ENCODE measurements at places on chromosomes 4 and X.

- DNase-seq = no peak
Observed at GRCh38 chrX:2708021-2708420, 16.9 kb downstream of the CD99 start.

DNA sequence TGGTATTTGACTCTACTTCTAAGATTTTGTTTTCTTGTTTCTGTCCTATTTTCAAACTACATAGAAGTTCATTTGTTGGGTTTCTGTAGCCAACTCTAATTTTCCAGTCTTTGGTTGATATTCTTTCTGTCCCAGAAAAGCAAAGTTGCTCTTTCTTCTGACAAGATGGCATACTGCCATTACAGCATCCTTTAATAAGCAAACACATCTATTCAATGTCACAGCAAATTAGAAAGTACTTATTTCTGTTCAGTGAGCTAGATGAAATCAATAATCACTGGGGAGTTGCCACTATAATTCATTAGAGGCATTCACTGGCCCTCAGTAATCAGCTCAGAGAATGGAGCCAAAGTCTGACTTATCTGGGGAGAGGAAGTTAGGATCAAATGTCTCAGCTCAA, 1258.0 kb upstream of the IGFBP7 start:
- no peak for DNase-seq

DNA sequence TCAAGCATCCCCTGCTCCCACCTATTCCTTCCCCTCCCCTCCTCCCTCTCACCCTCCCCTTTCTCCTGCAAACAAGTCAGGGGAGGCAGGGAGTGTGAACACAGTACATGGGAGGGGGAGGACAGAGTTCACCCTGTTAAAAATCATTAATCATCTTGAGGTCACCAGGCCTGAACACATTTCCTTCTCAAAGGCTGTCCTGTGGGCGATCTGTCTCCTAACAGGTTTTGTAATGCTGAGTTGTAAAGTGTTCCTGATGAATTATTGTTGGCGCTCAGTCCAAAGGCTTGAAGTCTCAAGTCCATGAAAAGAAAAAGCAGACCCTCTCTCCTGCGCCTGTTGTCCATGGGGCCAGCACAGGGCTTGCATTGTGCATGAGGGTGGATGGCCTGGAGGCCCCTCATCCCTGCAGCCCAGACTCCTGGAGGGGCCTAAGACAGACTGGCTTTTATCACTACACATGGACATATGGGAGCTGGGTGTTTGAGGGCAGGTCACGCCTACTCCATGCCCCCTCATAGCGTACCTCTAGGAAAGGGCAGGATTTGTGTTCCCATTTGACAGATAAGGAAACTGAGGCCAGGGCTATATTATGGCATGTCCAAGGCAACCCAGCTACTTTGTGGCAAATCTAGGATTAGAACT, 189.1 kb downstream of the RAB28 start:
- DNase-seq = no peak

GRCh38 chr4:950136-951020, 18.1 kb downstream of the TMEM175 start:
- DNase-seq = no peak

- no peak for DNase-seq
Observed at GRCh38 chr4:145279122-145279960, 99.0 kb upstream of the OTUD4 start.

DNA sequence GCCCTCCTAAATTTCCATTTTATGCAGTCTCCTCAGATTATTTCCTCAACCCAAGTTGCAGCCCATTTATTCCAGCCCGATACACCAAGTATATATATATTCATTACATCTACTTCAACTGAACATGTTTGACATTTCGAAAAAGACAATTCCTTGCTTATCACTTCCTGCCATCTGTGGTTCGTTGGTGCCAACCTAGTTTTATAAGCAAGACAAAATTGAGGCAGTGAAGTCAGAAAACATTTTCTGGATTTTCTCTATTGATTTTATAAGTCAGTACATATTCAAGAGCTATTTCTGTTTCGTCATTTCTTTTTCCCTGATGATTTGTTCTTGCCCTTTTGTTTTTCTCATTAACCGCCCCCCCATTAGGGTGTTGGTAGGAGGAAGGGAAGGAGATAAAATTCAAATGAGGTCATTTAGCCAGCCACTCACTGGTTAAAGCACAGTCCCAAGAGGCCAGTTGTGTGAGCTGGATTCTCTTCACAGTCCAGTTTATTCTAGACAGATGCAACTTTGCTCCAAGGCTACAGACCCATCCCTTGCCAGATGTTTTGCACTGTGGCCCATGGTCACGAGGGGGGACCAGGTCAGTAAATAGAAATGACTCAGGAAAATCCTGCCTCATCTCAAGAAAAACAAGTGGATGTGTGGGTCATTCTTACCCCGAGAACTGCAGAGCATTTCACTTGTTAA, 20.3 kb upstream of the VEGFD start:
- DNase-seq = no peak

- no peak for DNase-seq
Observed at GRCh38 chr4:118740869-118741268, 55.7 kb downstream of the METTL14 start.

GRCh38 chrX:155874571-155875244, 6.4 kb upstream of the VAMP7 start:
- DNase-seq = no peak

GRCh38 chr4:149296084-149296483, 519.6 kb downstream of the IQCM start:
- no peak for DNase-seq

DNA sequence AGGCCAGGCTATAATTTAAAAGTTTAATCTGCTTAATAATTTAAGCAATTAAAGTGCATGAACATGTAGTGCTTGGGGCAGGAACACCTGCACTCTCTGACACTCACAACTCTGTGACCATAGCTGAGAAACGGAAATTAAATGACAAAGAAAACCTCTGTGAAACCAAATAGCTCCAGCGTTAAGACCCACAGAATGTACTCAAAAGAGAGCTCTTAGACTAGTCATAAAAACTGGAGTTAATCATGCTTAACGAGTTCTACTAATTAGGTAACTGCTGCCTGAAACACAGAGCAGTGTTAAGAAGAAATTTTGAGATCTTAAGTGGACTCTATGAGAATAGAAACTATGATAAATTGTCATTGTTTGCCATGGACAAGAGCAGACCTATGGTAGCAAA, 174.4 kb upstream of the SPIN4 start:
- DNase-seq = no peak

- DNase-seq = no peak
Observed at GRCh38 chr4:14180983-14181601, 553.6 kb upstream of the BOD1L1 start.

- no peak for DNase-seq
Observed at GRCh38 chr4:18980516-18981233, 959.1 kb upstream of the LCORL start.

DNA sequence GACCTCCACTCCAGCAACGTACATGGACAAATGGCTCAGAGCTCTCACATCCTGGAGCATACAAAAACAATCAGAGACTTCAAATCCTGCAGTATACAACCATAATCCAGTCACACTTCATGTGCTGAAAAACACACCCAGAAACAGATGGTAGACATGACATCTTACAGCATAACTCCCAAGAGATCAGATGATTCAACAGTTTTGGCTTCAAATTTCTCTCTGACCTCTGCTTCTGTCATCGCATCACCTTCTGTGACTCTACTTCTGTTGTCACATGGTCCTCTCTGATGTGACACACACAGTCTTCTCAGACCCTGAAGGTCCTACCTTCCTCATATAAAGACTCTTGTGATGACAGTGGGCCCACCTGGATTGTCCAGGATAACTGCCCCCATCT, 18.5 kb downstream of the SUV39H1 start:
- DNase-seq = no peak

GRCh38 chr4:155889946-155890345, 13.6 kb upstream of the TDO2 start:
- DNase-seq = no peak

DNA sequence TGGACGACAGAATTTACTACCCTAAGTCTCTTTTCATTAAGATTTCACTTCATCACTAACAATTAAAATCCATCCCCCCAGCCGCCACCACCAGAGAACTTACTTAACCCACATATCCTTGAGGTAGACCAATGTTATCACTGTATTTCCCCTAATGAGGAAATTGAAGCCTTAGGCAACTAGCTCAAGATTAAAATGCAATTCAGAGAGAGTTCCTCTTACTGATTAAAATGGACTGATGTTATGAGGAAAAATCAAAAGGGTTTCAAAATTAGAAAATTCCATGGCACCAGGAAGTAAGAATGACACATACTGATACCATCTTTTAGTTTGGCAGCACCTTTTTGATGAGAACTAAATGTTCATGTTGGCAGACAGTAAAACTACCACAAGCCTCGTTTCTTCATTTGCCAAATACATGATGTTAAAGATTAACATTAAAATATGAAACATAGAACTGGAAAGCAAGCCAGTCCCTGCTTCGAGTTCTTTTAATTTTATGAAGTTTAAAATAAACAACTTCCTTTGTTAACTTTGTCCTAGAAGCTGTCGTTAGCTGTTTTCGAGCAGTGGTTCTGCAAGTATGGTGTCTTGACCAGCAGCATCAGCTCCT, 69.3 kb upstream of the CCDC160 start:
- no peak for DNase-seq

- no peak for DNase-seq
Observed at GRCh38 chr4:173091362-173091761, 77.2 kb upstream of the GALNT7 start.

- no peak for DNase-seq
Observed at GRCh38 chr4:140595065-140595464, 26.3 kb upstream of the UCP1 start.

GRCh38 chrX:153537080-153537479, 19.6 kb downstream of the ATP2B3 start:
- DNase-seq = no peak

DNA sequence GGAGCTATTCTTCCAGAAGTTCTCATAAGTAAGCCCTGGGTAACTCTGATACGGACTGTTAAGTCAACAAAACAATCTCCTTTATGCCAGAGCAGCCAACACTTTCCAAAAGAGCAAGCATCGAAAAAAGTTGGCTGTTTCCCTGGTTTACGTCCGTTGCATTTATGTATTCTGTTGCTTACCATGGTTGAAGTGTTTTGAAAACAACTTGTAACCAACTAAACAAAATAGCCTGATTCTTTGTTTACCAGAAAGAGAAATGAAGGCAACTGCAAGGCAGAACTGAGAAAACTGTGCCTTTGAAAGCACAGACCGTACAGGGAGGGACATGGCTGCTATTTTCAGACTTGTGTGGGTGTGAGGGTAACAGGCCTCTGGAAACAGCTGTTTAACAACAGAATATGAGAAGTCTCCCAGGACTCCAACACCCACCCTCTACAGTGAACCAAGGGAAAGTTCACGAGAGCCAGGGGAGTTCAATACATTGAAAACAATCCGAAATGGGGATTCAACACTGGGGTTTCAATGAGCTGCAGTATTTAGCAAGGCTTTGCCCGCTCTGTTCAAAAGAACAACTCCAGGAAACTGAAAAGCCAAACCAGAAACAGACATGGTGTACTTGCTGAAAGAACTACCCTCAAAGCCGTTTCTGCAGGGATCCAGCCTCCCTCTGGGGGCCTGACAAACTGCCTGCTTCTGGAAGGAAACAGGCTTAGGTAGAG, 95.8 kb upstream of the EGFL6 start:
- DNase-seq = no peak

GRCh38 chr4:127141856-127142255, 490.9 kb upstream of the INTU start:
- DNase-seq = no peak

DNA sequence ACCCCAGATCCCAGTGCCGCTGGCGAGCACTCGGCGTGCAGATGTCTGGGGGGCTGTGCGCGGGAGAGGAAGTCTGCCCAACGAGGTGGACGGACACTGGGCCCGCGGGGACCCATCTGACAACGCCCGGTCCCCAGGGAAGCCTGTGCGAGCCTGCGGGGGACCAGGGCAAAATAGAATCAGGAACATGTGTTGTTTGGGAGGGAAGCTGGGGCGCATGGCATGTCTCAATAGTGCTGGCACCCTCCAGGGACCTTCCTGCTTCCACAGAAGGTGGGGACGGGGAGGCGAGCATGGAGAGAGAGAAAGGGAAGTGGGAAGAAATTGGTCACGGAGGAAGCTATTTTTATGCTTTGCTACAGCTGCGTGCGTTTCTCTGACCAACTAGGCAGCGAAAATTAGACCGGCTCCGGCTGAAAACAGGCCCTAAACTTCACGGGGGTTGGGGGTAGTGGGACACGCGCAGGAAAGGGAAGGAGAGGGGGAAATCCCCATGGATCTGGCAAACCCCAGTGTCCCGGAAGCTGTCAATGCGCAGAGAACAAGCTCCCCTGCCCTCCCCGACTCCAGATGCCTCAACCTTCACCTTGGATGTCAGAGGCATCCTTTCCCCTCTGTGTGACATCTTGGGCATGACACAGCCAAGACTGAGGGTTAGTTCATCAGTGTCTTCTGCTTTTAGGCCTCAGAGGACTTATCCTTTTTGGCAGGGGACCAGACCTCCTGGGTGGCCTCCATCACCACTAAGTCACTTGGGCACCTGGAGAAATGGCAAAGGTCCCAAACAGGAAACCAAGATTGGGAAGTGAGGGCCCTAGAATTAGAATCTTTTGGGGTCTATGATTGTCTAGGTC, 169.8 kb upstream of the BCOR start:
- no peak for DNase-seq
